ENCODE measurements at places on chromosomes 13 and 19.

- DNase-seq: no peak
These were observed 37.0 kb downstream of the CERS4 start for GRCh38 chr19:8245869-8246835.

DNA sequence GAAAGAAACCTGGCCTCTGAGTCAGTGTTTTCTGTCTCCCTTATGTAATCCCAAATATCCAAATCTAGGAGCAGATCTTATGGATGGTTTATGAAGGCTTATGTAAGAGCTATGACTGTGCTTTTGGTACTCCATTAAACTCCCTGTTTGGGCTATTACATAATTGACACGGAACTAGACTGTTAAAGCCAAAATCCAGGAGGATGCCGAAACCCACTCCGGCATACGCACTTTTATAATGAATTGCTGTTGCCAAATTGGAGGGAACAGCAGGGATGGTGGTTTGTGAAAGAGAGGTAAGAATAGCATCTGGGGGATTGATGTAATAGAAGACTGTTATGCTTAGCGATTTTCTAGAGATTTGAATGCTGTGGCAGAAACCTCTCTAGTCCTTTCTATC is 2.0 kb downstream of the MTUS2 start:
- DNase-seq: no peak

- DNase-seq: no peak
These were observed 13.1 kb upstream of the OR1M1 start for GRCh38 chr19:9073806-9074205.

GRCh38 chr13:48165063-48165462 is 67.9 kb upstream of the ITM2B start:
- no peak for DNase-seq

- DNase-seq: no peak
These were observed 11.6 kb upstream of the CNMD start for GRCh38 chr13:52751196-52751595.

- no peak for DNase-seq
These were observed 5.9 kb upstream of the ATP4A start for GRCh38 chr19:35569281-35569781.

DNA sequence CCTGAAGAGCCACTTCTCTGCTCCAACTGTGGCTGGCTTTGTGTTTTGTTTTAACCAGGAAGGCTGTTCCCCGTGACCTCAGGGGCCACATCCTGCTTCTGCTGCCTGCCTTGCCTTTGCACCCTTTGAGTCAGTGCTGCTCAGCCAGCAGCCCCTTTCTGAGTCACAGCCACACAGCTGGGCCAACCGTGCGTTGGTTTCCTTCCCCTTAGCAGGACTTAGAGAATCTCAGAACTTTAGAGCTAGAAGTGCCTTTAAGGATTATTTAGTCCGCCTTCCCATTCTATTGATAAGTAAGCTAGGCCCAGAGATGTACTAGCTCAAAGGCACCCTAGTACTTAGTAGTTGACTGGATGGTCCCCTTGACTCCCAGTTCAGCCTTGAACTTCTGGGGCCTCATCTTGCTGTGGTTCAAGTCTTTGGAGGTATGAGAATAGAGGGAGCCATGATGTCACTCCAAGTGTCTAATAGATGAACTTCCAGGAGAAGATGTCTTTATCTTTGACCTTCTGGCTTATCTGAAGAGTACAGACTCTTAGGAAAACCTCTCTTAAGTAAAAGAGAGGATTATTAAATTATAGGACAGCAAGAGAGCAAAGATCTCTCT is 8.0 kb downstream of the RGCC start:
- DNase-seq: peak; percentile 54
